ENCODE measurements at places on chromosomes 4 and X.
A peak's percentile ranks its signal among the peaks of the same experiment; 100 is the strongest.

GRCh38 chr4:94372228-94372978 is 29.8 kb upstream of the HPGDS start:
- DNase-seq, result no peak

DNA sequence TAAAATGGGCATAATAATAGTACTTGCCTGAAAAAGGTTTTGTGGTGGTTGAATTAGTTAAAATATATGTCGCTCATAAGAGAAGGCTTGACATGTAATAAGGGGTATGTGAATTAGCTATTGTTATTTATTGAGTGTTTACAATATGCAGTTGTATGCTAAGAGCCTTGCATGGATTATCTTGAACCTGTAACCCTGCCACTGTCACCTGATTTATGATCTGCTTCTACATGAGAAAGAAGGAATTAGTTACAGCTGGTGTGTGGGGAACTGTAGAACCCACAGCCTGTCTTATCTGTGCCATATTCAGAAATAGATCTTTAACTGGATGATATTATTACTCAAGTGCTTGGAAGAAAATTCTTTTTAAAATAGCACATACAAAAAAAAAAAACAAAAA is 227.7 kb downstream of the LDB2 start:
- no peak for DNase-seq

GRCh38 chr4:81466841-81467671 is 4.7 kb downstream of the RASGEF1B start:
- DNase-seq, result peak; percentile 3

DNA sequence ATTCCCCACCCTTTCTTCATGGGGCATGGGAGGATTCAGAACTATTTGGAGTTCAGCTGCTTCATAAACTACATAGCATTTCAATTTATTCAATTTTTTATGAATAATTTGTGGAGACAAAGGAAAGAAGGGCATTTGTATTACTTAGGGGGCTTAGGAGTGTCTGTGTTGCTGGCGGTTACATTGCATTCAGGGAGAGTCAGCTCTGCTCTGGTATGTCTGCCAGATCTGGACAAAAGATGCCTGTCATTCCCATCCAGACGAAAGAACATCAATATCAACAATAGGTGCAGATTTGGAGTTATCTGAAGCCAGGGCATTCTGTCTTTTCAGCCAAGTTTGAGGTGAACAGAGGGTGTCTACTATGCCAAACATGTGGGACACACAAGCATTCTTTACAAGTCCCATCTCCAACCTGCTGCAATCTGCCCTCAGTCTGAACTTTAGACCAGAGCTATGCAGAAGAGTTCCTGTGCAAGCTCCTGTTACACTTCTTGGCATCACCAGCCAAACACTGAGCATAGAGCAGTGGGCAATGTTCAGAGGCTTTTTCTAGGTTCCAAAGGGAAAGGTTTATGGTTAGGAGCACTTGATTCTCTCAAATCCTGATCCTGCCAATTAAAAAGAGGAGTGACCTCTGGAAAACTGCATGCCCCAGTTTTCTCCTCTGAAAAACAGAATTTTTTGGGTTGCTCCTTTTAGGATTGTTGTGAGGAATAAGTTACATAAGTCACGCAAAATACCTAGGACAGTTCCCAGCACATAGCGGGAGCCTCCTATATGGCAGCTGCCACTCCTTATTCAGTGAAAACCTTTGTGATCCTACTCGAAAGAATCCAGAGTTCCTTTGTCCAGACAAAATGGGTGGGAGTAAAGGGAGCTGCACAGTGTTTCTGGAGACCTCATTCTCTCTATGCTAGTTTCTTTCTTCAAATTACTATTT is 719.5 kb upstream of the SLIT2 start:
- DNase-seq, result no peak

DNA sequence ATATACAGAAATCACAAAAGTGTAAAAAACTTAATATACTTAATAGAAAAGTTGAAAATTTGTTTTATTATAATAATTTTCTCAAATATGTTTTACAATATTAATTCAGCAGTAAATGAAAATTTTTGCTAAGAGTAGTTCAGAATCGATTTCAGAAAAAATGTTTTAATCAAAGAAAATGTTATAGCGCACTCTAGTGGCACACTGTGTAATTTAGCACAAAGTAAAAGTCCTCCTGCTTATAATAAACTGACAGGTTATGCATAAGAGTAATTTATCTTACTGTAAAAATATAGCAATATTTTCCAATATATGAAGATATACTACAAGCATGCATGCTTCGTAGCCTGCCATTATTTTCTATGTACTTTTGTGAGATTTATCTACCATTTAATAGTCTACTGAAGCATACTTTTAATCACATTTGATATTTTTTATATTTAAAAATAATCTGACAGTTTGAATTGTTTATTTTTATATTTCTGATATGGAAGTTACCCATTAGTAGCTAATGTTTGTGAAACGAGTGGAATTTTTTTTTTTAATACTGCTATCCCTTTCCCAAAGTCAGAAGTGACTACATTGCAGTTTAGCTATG is 217.9 kb upstream of the KLHL4 start:
- DNase-seq, result no peak

GRCh38 chr4:78056265-78057129 is 626 bp upstream of the FRAS1 start:
- DNase-seq, result no peak

GRCh38 chr4:147839200-147839599 is 107.3 kb downstream of the ARHGAP10 start:
- DNase-seq, result no peak

GRCh38 chr4:128307123-128307571 is 19.5 kb upstream of the PGRMC2 start:
- DNase-seq, result no peak

DNA sequence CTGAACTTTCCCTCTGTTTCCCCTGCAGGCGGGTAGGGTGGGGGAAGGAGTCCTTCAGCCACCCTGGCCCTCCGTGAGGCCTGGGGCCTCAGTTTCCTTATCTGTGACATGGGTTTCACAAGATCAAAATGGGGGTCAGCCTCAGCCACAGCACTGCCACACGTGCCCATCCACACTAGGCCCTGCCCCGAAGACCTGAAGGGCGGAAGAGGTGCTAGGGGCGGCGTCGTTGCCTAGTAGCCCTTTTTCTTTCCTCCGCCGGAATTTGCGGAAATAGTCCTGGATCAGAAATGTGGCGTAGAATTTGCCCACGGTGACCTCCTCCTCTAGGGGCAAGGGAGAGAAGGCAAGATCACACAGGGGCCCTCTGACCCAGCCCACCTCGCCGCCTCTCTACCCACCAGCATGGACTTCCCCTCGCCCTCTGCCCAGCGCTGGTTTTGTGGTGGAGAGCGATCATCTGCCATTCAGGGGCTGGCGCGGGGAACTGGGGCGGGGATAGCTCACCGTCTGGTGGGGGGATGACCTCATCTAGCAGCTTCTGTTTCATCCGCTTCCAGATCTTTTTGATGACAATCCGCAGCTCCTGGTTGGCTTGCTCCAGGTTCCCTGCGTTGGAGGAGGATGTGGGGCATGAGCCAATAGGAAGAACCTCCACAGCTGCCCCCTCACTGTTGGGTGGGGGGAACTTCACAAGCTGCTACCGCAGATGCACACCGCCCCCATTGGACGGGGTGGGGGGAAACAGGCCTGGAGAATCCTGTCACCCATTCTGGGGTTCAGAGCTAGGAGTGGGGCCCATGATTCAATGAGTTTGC is 9.7 kb upstream of the SYP start:
- no peak for DNase-seq

- no peak for DNase-seq
Measured at GRCh38 chr4:188988131-188988530, 848.9 kb downstream of the TRIML1 start.

- DNase-seq, result no peak
Measured at GRCh38 chr4:10243856-10244255, 127.3 kb upstream of the WDR1 start.

DNA sequence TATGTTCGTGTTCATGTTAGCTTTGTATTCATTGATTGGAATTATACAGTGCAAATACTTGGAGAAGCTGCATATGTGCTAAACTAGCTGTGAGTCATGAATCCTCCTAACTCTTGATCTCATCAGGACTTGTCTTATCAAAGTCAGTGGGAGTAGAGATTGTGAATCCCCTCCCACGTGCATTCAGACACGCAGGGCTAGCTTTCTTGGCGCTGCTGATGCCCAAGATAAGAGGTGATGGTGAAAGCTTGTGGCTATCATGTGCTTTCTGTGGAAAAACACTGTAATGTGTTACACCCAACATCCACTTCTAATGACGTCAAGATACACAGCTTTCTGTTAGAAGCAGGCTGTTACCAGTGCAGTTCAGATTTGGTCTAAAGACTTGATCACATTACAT is 348.7 kb upstream of the HAND2 start:
- no peak for DNase-seq

DNA sequence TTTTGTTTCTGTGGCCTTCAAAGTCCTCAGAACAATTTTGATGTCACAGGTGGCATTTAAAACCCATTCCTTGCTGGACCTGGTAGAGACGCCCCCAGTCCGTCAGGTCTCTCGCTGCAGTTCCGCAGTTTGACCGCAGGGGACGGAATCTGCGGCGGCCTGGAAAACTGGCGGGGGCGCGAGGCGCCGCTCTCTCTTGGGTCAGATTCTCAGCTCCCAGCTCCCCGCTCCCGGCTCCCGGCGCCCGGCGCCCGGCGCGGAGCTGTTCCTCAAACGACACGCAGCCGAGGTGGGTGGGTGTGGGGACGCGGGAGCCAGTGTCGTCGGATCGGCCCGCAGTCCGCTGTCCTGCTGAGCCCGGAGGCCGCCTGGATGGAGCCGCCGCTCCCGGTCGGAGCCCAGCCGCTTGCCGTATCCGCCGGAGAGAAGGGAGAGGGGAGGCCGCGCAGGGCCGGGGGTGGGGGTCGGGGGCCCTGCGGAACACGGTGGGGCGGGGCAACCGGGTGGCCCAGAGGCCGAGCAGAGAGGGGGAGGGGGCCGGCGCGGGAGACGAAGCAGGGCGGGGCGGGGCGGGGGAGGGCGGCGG is at the start of gene OCRL:
Gene OCRL (plus strand): TSS at position 192 of the 586 bp plus-strand sequence. CDS start 181 bp downstream, at position 373.
- DNase-seq, result peak; percentile 1

DNA sequence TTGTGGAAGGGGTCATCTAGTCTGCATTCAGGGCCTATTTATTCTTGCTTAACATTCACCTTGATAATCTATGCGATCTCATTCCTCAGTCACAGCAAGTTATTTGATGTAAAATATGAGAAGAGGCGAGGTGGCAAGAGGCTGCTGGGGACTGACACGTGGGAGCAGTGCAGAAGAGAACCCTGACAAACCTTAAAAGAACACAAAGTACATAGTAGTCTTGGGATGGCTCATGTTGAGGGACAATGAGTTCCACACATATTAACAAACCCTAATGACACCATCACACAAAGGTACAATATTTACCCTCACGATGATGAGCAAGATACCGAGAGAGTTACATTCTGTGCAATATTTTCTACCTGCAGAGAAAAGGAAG is 57.5 kb downstream of the MAML3 start:
- DNase-seq, result no peak

DNA sequence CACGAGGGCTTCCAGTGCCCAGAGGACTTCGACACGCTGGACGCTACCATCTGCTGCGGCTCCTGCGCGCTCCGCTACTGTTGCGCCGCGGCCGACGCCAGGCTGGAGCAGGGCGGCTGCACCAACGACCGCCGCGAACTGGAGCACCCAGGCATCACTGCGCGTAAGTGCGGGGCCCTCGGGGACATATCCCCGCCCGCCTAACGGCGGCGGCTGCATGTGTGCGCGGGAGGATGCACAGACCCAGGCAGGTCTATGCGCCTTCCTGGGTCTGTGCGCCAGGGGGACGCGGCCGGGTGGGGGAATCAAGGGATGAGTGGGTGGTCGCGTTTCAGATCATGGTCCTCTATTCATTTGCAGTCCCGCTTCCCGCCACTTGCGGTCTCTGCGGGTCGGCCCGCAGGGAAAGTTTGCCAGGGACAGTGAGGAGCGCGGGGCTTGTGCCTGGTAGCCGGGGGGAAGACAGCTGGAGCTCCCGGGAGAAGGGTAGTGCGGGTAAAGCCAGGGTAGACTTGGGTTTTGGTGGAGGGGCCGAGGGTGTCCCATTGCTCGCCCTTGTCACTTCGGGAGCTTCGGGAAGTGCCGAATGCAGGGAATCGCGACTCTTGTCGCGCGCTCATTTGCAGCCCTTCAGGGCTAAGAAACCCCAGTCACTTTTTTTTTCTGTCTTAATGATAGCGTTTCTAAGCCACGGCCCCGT is 1.0 kb downstream of the SHISA3 start:
- DNase-seq, result no peak

GRCh38 chrX:31397119-31397518 is 325.3 kb upstream of the FTHL17 start:
- no peak for DNase-seq

- no peak for DNase-seq
Measured at GRCh38 chr4:128810331-128810870, 901 bp downstream of the JADE1 start.

DNA sequence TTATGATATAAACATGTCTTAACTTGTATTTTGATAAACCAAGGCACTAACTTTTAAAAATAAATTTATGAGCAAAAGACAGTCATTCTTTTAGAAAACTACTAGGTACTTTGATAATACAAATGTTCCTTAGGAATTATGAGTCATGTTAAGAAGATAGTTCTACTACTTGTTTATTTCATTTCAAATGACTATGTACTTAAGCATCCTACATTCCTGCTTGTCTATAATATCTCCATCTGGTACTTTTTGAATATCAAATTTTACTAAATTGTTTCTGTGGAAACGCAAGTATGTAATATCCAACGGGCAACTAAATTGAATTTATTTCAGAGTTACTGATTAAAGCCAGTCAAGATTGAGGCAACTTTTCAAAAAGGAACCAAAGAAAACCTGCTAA is 61.8 kb downstream of the CAMK2D start:
- no peak for DNase-seq

DNA sequence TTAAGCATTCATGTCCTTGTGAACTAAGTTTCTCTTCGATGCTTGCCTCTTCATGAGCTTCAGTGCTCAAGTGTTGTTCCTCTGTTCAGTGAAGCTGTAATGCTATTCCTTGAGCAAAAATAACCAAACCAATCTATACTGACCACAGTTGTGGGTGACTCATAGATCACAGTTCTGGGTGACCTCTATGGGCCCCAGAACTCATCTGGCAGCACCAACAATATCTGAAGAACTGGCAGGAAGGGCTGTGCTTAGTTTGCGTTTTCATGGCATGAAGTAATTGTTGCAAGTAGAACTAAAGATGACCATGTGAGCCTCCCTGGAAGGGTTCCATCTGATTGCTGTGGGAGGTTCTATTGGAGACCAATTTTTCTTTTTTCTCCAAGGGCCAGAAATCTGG is 106.2 kb downstream of the CCNG2 start:
- no peak for DNase-seq

DNA sequence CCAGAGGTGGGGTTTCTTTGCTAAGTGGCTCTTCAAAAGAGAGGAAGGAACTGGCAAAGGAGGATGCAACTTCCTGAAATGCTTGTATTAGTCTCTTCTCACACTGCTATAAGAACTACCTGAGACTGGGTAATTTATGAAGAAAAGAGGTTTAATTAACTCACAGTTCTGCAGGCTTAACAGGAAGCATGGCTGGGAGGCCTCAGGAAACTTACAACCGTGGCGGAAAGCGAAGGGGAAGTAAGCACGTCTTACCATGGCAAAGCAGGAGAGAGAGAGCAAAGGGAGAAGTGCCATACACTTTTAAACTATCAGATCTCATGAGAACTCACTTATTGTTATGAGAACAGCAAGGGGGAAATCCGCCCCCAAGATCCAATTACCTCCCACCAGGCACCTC is 505.7 kb downstream of the ZNF674 start:
- no peak for DNase-seq
